ENCODE measurements at places on chromosomes 5 and 9.

- no peak for DNase-seq
Observed at GRCh38 chr5:175788155-175788787, 83.1 kb upstream of the CPLX2 start.

- no peak for DNase-seq
Observed at GRCh38 chr9:7901621-7902020, 102.0 kb upstream of the DMAC1 start.

GRCh38 chr5:124873188-124873587 is 126.7 kb upstream of the ZNF608 start:
- DNase-seq = no peak

- no peak for DNase-seq
Observed at GRCh38 chr5:93403141-93403928, 177.7 kb downstream of the NR2F1-AS1 start.
